Caco-2 (cell line): ENCODE measurements at places on chromosomes 1 and 21.

DNA sequence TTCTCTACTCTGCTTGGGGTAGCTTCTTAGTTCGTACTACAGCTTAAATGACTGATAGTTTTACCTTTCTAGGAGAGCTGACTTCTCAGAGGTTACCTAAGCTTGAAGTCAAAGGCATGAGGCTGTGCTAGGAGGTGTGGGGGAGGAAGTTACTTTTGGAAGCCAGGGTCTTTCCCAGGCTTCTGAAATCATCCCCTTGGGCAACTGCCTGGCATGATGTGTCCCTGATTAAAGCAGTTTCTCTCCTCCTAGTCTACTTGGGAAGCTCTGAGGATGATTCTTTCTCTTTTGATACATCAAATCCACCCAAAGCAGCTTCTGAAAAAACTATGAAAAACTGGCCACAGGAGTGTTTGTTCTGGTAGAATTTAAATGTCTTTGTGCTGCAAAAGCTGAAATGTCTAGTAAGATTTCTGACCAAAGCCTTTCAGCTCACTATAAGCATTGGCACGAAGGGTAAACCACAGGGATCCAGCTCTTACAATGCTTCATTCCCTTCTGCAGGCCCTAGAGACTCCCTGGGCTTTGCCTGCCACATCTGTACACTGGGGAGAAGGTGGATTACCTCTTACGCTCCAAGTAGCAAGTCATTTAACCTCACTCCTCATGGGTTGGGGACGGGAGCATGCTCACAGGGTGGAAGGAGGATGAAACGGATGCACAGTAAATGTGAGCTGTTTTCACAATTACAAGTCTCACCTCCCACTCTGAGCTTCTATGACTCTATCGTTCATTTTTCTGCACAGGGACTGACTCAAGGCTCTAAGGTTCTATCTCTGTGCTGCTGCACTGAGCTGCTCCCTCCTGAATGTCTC, 59.6 kb downstream of the RUNX1 start:
- no peak for DNase-seq

DNA sequence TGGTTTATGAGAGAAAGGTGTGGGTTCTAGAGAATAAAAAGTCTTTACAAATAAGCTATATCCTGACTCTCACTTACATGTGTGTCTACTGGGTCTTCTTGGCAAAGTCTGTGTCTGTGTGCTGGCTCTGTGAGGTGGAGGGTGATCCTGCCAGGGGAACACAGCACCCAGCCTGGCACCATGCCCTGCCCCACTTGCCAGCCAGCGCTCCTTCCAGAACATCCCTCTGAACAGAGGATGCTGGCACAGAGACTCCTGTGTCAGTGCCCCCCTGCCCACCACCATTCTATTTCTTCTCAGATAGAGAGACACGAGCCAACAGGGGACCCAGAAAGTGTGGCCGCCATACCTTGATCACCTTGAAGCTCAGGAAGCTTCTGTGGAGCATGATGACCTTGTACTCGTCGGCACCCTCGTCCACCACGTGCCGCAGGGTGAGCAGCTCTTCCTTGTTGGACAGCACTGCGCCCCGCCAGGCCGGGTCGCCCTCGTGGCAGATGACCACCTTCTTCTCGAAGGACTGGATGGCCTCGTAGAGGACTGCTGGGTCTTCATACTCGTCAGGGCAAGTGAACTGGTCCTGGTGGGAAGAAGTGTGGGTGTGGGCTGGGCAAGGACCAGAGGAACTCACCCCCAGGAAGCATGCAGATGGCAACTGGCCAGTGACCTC, 49.7 kb downstream of the NTPCR start:
- no peak for DNase-seq

DNA sequence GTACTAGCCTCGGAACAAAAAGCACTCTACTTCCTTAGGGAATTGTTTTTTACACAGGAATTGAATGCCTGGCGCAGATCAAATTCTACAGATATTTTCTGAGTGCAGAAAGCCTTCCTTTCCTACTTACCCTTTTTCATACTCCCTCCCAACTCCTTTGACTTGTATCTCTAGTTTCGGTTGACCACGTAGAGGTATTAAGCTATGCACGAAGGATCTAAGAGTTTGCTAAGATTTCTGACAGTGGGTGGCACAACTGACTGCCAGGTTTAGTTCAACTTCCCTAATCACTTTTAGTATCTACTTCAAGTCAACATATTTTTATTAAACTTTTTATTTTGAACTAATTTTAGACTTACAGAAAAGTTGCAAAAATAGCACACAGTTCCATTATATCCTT, 5.0 kb downstream of the TOR1AIP2 start:
- DNase-seq = no peak

DNA sequence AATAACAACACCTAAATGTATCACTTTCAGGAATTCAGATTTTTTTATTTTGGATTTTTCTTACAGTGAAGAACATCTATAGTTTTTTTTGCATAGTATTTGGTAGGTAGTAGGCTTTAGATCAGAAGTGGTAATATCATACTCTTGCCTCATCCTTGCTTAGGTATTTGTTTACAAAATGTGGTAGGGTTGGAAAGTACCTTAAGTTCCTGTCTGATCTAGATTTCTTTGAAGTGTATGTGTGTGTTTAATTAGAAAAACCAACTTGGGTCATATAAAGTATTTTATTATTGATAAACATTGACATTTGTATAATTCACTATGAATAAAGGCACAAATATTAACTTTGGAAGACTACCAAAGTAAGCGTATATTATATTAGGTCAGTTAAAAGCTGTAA, 85.3 kb upstream of the GPR88 start:
- no peak for DNase-seq

GRCh38 chr21:44049606-44050005, 37.5 kb downstream of the TRAPPC10 start:
- DNase-seq = no peak

GRCh38 chr1:246271516-246271915, 235.6 kb downstream of the SMYD3 start:
- no peak for DNase-seq

- no peak for DNase-seq
These were observed 2.8 kb downstream of the PI4KB start for GRCh38 chr1:151324390-151324930.

GRCh38 chr1:233569636-233570035, 44.3 kb upstream of the KCNK1 start:
- no peak for DNase-seq
